ENCODE measurements at places on chromosomes 7 and 10. TPM values are rescaled to one million over a fixed set of nuclear protein-coding genes. Genes with fewer than 3 reads are reported as not detected.

The CALML3 gene
- not detected for total RNA-seq

The MET gene
- total RNA-seq = 16.0 TPM

GRCh38 chr10:132511121-132512051, 26.2 kb upstream of the INPP5A start:
- no peak for DNase-seq

DNA sequence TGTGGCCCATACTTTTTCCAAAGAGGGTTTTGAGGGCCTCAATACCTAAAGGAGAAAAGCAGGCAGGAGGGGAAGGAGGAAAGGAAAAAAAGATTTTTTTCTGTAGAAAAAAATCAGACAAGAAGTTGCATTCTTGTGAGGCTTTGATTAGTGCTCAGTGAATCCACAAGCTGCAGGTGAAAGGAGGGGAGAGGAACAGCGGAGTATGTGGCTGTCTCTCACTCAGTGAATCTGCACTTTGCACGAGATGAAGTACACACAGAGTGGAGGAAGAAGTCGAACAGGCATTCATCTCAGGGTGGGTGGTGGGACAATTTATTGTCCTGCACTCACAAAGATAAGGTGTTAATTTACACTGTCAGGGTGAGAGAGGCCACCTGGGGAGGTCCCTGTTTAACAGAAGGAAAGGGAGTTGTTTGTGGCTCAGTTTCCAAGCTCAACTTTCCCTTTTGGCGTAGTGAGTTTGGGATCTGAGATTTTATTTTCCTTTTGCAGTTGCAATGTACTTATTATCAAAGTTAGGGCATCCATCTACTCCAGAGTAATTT, 49.0 kb upstream of the VIPR2 start:
- DNase-seq = no peak

DNA sequence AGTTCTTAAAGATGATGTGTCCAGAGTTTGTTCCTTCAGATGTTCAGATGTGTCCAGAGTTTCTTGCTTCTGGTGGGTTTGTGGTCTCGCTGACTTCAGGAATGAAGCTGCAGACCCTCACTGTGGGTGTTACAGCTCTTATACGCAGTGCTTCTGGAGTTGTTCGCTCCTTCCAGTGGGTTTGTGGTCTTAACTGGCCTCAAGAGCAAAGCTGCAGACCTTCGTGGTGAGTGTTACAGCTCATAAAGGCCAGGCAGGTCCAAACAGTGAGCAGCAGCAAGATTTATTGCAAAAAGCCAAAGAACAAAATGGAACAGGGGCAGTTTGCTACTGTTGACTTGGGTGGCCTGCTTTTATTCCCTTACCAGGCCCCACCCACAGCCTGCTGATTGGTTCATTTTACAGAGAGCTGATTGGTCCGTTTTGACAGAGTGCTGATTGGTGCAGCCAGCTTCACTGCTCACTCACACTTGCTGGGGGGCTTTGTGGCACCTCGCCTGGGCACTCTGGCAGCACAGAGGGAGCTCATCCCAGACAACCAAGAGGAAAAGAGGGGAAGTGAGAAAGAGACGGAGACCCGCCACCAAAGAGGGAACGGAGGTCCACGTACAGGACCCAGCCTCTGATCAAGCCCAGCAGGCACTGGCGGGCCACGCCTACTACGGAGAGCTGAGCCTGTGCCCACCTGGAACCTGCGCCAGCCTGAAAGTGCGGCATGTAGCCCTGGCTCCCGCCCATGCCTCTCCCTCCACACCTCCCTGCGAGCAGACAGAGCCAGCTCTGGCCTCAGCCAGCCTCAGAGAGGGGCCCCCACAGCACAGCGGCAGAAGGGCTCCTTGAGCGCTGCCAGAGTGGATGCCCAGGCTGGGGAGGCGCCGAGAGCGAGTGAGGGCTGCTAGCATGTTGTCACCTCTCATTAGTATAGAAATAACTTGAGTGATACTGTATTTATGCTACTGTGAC, 55.8 kb upstream of the SEMA3C start:
- DNase-seq = no peak

- peak; percentile 32 for DNase-seq
Observed at GRCh38 chr7:122143376-122143750, 686 bp downstream of the AASS start.

- no peak for DNase-seq
Observed at GRCh38 chr10:62694537-62695126, 109.9 kb upstream of the ADO start.

DNA sequence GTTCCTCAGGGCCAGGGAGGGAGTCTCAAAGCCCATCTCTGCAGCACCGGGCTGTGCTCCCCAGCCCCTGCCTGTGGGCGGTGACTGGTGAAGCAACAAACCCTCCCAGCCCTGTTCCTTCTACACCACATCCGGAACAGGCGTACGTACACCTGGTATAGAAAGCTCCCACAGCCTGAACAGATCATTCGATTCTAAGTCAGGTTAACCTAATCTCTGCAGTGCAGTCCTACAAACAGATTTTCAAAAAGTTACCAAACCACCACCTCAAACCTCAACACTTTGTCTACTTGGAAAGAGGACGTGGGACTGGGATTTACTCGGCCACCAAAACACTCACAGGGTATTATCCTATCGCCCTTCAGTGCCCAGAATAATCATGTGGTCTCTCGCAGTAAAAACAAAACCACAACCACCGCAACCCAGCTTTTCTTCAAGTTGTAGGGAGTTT, 238.4 kb downstream of the DIP2C start:
- DNase-seq = no peak

- no peak for DNase-seq
Observed at GRCh38 chr7:157726764-157727163, 390.0 kb downstream of the DNAJB6 start.
